A673 (cell line): ENCODE measurements at places on chromosomes 12 and 14. TPM values are rescaled to one million over a fixed set of nuclear protein-coding genes. Genes with fewer than 3 reads are reported as not detected.

The ERP27 gene
- total RNA-seq, result not detected in 2 replicates

The LMNTD1 gene
- not detected in 2 replicates for total RNA-seq

The NRXN3 gene
- 0.17 and 0.21 TPM in 2 replicates for total RNA-seq

The SLC25A47 gene
- not detected in 2 replicates for total RNA-seq

The GTF2A1 gene
- 52.3 and 54.3 TPM in 2 replicates for total RNA-seq

The CLEC2B gene
- total RNA-seq, result 9.4 and 12.3 TPM in 2 replicates

The KRT77 gene
- total RNA-seq, result not detected in 2 replicates

GRCh38 chr14:64685371-64686281 is 18.6 kb upstream of the PLEKHG3 start:
- no peak overlapping the region for H3K27ac ChIP-seq
- H3K27me3 ChIP-seq, result no peaks in the 10 kb centered on the region
- H3K4me1 ChIP-seq, result no peaks in the 10 kb centered on the region
- no peak for DNase-seq

GRCh38 chr12:28603801-28604200 is 413.5 kb downstream of the CCDC91 start:
- H3K36me3 ChIP-seq, result no peaks in the 10 kb centered on the region
- no peak overlapping the region for H3K27ac ChIP-seq

GRCh38 chr14:90308561-90308960 is 23.2 kb downstream of the NRDE2 start:
- H3K27ac ChIP-seq, result no peak overlapping the region
- H3K4me3 ChIP-seq, result no peak overlapping the region
- DNase-seq, result no peak
- H3K36me3 ChIP-seq, result peaks cover 22% of the 10 kb centered on the region
- H3K4me1 ChIP-seq, result no peaks in the 10 kb centered on the region

DNA sequence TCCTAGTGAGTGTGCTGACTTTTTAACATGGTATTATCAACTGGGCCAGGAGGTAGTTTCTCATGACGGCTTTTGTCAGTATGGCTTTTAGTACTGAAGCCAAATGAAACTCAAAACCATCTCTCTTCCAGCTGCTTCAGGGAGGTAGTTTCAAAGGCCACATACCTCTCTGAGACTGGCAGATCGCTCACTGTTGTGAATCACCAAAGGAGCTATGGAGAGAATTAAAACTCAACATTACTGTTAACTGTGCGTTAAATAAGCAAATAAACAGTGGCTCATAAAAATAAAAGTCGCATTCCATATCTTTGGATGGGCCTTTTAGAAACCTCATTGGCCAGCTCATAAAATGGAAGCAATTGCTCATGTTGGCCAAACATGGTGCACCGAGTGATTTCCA is 141.1 kb downstream of the HMGA2 start:
- no peak overlapping the region for H3K27ac ChIP-seq
- H3K36me3 ChIP-seq, result peaks cover 29% of the 10 kb centered on the region
- peaks cover 40% of the 10 kb centered on the region for H3K4me1 ChIP-seq
- H3K4me3 ChIP-seq, result no peak overlapping the region
- H3K27me3 ChIP-seq, result no peaks in the 10 kb centered on the region

- DNase-seq, result no peak
- H3K4me1 ChIP-seq, result no peaks in the 10 kb centered on the region
- no peak overlapping the region for H3K27ac ChIP-seq
- H3K27me3 ChIP-seq, result peaks cover 14% of the 10 kb centered on the region
- H3K4me3 ChIP-seq, result no peak overlapping the region
Measured at GRCh38 chr14:105849933-105850626, 323.7 kb downstream of the TMEM121 start.

GRCh38 chr14:105067140-105067968 is 2.1 kb upstream of the GPR132 start:
- H3K27ac ChIP-seq, result no peak overlapping the region
- H3K4me1 ChIP-seq, result no peaks in the 10 kb centered on the region
- no peaks in the 10 kb centered on the region for H3K27me3 ChIP-seq
- no peak overlapping the region for H3K4me3 ChIP-seq
- H3K36me3 ChIP-seq, result no peaks in the 10 kb centered on the region

- no peak overlapping the region for H3K4me3 ChIP-seq
- no peak for DNase-seq
- peak overlapping the region; percentile 44 for H3K27ac ChIP-seq
- no peaks in the 10 kb centered on the region for H3K27me3 ChIP-seq
Measured at GRCh38 chr12:95229636-95230035, 12.0 kb downstream of the VEZT start.

DNA sequence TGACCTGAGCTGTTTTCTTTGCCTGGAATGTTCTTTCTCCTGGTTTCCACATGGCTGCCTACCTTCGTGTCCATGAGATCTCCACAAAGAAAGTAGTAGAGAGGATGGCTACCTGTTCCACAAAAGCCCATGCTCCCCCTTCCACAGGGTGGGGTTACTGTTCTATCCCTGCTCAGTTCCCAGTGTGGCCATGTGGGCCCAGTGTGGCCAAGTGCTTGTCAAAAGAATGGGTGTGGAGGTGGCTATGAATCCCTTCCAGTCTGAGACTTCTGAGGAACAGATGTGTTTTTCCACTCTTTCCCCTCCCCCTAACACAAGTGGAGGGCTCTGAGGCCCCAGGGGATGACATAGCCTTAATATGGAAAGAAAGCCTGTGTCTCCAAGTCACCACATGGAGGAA is 26.2 kb upstream of the HSP90B1 start:
- no peaks in the 10 kb centered on the region for H3K27me3 ChIP-seq
- no peaks in the 10 kb centered on the region for H3K4me1 ChIP-seq
- no peak overlapping the region for H3K4me3 ChIP-seq

DNA sequence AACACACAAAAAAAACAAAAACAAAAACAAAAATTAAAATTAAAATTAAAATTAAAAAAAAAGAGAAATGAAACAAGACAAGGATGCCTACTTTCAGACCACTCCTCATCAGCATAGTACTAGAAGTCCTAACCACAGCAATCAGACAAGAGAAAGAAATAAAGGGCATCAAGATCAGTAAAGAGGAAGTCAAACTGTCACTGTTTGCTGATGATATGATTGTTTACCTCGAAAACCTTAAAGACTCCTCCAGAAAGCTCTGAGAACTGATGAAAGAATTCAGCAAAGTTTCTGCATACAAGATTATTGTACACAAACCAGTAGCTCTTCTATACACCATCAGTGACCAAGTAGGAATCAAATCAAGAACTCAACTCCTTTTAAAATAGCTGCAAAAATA is 29.2 kb downstream of the ALG10 start:
- no peak overlapping the region for H3K27ac ChIP-seq
- no peak overlapping the region for H3K4me3 ChIP-seq
- H3K36me3 ChIP-seq, result no peaks in the 10 kb centered on the region
- no peaks in the 10 kb centered on the region for H3K27me3 ChIP-seq

DNA sequence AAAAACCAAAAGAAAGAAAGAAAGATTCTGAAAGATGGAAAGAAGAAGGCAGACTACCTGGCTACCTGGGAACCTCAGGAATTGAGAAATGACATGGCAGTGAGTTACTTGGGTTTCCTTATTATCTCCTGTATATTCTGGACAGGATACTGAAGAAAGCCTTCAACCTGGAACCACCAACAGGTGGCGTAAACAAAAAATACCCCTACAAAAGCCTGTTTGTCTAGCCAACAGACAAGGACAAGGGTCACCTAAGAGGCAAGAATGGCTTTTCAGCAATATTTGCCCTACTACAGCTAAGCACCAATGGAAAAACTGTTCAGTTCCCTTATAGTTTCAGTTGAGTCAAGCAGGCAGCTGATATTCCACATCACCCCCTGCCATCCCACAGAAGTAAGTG is 274.9 kb downstream of the GPHN start:
- DNase-seq, result no peak
- H3K27ac ChIP-seq, result no peak overlapping the region
- no peak overlapping the region for H3K4me3 ChIP-seq
- no peaks in the 10 kb centered on the region for H3K36me3 ChIP-seq
- H3K27me3 ChIP-seq, result no peaks in the 10 kb centered on the region

- DNase-seq, result peak; percentile 11
- H3K4me1 ChIP-seq, result peaks cover 4% of the 10 kb centered on the region
- H3K4me3 ChIP-seq, result no peak overlapping the region
- no peaks in the 10 kb centered on the region for H3K36me3 ChIP-seq
- H3K27ac ChIP-seq, result no peak overlapping the region
Measured at GRCh38 chr12:124217508-124218242, 77.2 kb upstream of the RFLNA start.

DNA sequence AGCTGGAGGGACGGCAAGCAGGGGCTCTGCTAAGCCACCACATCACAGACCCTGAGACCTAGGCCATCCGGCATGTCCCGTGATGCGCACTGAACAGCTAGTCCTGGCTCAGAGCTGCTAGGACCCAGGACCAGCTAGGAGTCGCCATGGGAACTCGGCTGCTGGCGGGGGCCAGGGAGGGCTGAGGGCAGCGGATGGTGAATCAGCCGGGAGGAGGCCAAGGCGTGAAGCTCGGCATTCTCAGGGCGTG is 5.1 kb downstream of the AHNAK2 start:
- peaks cover 18% of the 10 kb centered on the region for H3K4me1 ChIP-seq
- peak; percentile 76 for DNase-seq
- H3K36me3 ChIP-seq, result no peaks in the 10 kb centered on the region
